Stimulated activated CD4-positive, alpha-beta T cell treated with anti-CD3 and anti-CD28 coated beads, Interleukin-1b, Interleukin-23, amount 100 ng/mL, for 1 hour (primary cell): ENCODE measurements at places on chromosomes 2 and 18.

- DNase-seq, result no peak
Measured at GRCh38 chr2:168119515-168120141, 127.8 kb downstream of the STK39 start.

GRCh38 chr2:201953880-201954279, 79.8 kb upstream of the FZD7 start:
- DNase-seq, result no peak

- DNase-seq, result no peak
Measured at GRCh38 chr2:201642086-201642578, 1.2 kb downstream of the TMEM237 start.

DNA sequence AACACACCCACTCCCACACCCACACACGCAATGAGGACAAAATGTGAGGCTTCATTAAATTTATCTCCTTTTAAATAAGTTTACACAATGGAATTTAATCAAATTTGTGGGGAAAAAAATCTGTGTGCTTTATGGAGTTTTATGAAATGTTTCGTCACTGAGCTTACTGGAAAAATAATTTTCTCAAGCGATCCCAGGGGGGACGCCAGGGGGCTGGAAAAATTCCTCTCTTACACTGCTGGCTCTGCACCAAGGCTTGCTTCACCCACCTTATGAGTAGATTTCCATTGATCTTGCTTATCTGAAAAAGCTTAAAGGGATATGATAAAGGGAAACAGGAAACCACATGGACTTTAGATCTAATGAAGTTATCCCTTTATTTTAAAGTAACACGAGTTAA, 95.5 kb downstream of the CABYR start:
- DNase-seq, result no peak

- DNase-seq, result no peak
Measured at GRCh38 chr18:55353806-55354205, 234.2 kb downstream of the TCF4 start.

GRCh38 chr2:176637486-176638166, 368.4 kb downstream of the MTX2 start:
- DNase-seq, result no peak

- no peak for DNase-seq
Measured at GRCh38 chr2:30932870-30933269, 125.6 kb upstream of the CAPN13 start.

DNA sequence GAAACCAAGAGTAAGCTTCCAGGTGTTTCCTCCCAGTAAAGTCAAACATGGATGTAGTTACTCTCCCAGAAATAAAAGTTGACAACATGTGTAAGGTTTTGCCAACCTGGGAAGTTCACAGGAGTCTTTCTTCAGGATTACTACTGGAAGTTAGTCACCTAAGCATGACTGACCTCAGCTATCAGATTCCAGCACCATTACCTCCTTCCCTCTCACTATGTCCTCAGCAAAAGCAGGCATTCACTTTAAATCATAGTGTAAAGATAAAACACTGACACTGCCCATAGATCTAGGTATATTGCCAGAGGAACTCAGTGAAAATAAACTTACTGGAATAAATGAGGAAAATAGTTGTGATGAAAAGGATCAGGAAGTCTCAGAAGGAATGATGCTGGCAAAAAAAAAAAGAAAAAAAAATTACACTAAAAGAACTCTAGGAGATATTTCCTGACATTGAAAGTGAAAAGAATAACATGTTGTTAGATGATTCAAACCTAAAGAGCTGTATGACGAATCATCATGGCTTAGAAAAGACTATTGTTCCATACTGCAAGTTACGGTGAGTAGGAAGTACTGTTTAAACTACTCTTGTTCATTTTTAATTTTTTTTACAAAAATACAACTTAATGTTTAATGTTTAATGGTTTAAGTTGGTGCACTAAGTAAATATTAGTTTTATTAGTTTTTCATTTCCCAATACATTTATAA, 484.5 kb upstream of the ZNF804A start:
- DNase-seq, result no peak

DNA sequence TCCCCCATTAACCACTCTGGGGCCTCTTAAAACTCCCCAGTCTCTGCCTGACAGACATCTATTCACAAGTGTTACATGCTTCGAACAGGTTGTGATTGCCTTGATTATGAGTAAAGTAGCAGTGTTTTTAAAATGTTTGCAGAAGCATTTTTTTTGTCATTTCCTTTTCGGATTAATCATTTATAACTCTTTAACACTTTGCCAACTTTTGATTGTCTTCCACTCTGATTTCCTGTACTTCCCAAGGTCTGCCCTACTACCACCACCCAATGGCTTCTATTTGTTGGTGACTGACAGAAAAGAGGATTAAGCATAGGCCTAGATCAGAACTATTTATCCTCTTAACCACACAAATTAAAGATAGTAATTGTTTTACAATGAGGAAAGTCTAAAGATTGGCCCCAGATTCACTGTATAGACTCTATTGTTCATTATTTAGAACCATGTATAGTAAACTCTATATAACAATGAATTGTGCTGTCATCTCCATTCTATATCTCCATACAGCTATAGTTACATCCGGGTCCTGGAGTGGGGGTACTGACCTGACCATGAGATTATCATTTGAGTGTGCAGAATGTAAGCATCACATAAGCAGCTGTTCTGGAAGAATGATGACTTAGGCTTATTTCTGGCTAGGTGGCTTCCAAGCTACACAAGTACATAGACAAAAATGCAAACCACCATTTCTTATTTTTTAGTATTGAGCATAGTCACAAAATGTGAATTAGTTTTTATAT, 110.3 kb upstream of the RBMS1 start:
- DNase-seq, result no peak

- no peak for DNase-seq
Measured at GRCh38 chr18:35424356-35424755, 47.2 kb upstream of the ZNF396 start.

- no peak for DNase-seq
Measured at GRCh38 chr2:119823734-119824334, 64.1 kb downstream of the PTPN4 start.

GRCh38 chr2:151851761-151852160, 23.5 kb upstream of the ARL5A start:
- no peak for DNase-seq

GRCh38 chr2:170843656-170844055, 27.0 kb downstream of the GAD1 start:
- DNase-seq, result no peak

DNA sequence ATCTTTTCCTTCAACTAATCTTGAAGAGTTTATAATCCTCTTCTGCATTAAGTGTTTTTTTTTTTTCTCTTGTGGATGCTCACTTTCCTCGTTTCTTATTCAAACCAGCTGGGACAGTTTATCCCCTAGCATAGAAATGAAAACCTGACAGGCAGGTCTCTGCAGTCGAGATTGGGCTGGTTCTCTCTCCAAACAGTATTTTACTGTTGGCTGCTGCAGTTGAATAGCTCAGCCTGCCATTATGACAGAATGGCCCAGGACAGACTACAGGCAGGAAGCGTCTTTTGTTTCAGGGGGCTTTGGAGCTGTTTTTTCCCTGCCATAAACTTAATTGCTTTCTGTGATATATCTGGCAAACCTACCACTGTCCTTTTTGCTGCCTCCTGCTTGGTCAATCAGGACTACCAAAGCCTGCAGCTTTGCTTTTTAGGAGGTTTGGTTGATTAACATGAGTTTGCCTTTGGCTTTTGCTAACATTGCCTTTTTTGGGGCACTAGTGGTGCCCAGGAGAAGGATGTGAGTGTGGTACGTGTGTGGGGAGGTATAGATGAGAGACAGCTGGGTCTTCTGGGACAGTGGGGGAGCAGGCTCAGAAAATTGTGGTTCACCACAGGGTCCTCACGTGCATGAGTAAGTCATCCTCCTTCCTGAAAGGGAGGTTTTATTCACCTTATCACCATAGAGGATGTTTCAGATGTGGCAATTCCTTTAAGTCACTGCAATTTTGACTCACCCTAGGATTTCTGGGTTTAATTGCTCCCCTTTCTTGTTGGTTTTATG, 128.7 kb downstream of the LYPD6B start:
- DNase-seq, result no peak

GRCh38 chr18:72407048-72407447, 137.1 kb downstream of the CBLN2 start:
- no peak for DNase-seq

DNA sequence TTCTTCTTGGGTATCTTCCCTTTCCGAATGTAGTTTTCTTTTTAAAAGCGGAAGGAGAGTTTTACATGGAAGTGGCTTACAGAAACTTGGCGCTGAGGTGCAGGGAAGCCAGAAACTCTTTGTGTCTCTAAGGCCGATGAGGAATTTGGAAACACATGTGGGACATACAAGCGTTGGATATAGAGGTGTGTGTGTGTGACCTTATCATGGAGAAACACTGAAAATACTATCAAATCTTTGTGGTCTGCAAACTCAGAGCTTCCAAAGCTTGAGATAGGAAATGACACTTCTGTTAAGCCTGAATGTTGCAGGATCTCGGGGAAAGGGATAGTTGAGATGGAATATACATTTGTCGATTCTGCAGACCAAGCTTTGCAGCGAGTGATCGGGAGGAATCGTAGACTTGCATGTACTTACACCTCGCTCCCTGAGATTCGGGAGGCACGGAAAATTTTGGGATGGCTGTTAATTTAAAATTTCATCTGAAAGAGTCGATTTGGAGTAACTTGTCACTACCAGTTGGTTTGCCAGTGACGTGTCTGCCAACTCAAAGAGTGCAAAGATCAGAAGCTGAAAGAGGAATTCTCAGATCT, 1.0 kb downstream of the NAB1 start:
- no peak for DNase-seq

- DNase-seq, result no peak
Measured at GRCh38 chr2:23592061-23592685, 207.2 kb downstream of the KLHL29 start.

GRCh38 chr2:3635171-3635974, 22.6 kb upstream of the ALLC start:
- DNase-seq, result no peak

- no peak for DNase-seq
Measured at GRCh38 chr2:201532686-201533304, 81.3 kb downstream of the STRADB start.
